ENCODE measurements at places on chromosomes 16 and 17.

GRCh38 chr17:61581611-61582349 is 9.2 kb downstream of the NACA2 start:
- no peak for DNase-seq

- no peak for DNase-seq
Measured at GRCh38 chr16:79844603-79845002, 244.1 kb upstream of the MAF start.

GRCh38 chr17:72553051-72553755 is 432.4 kb downstream of the SOX9 start:
- DNase-seq, result no peak

GRCh38 chr17:47192554-47192953 is 3.5 kb upstream of the CDC27 start:
- DNase-seq, result peak; percentile 41

- DNase-seq, result no peak
Measured at GRCh38 chr17:77393274-77393600, 252.5 kb downstream of the SEC14L1 start.

DNA sequence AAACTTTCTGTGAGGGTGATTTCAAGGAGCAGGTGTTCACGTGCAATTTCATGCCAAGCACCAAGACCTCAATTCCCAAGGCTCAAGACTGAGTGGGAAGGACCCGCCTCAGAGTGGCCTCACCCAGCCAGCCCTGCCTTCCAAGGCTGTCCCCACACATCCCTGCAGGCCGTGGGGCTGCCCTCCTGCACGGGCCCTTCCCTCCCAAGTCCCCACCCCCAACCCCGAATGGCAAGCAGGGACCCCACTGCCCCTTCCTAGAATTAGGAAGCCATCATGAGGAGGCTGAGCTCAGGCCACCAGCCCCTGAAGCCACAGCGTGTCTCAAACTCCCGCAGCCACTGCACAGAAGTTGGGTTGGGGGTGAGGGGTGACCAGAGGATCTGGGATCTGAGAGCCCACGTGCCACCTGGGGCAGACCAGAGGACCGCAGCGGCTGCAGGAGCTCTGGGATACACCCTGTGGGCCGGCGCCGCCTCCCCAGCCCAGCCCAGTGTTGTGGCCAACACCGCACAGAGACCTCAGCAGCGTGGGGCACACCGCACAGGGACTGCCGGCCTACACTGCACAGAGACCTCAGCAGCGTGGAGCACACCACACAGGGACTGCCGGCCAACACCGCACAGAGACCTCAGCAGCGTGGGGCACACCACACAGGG is 20.7 kb downstream of the GNPTG start:
- DNase-seq, result no peak

DNA sequence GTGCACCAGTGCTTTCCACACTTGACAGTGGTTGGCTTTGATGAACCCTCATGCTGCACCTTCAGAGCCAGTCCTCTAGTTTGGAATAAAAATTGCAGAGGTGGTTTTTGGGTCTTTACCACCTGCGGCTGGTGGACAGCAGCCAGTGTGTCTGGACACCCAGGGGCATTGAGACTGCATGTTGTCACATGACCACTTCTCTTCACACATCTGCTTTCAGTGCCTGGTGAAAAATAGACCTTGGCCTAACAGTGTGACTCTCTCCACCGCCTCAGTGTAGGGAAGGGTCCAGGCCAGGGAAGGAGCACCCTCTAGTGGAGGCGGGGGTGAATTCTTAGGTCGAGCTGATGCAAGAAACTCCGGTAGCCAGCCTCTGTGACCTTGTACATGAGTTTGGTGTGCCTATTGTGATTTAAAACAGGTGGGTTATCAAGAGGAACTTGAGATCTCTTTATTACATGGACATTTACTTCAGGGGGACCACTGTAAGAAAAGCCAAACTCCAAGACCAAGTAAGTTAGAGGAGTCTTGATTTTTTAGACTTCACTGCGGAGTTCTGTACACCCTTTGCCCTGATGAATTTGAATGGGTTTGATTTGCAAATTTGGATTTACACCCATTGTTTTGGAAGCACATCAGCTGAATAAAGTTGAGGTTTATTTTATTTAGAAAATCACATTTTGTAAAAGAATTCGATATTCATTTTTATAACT is 17.9 kb downstream of the GOSR2 start:
- DNase-seq, result peak; percentile 65

- peak; percentile 92 for DNase-seq
Measured at GRCh38 chr16:85302018-85302847, 190.0 kb upstream of the CIBAR2 start.

DNA sequence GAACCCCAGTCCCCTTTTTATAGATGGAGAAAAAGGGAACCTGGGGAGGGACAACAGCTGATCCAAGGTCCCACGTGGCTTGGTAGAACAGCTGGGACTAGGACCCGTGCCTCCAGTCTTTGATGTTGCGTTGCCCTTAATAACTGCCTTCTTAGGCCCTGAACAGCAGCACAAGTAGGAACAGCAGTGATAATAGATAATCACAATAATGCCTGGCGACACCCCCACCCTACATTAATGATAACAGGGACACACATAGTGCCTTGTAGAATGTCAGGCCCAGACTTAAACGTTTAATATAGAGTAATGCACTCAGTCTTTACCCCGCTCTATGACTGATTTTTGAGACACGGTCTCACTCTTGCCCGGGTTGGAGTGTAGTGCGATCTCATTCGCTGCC is 96.4 kb downstream of the ABCC6 start:
- DNase-seq, result no peak
